ENCODE measurements at places on chromosomes 2 and 18.

DNA sequence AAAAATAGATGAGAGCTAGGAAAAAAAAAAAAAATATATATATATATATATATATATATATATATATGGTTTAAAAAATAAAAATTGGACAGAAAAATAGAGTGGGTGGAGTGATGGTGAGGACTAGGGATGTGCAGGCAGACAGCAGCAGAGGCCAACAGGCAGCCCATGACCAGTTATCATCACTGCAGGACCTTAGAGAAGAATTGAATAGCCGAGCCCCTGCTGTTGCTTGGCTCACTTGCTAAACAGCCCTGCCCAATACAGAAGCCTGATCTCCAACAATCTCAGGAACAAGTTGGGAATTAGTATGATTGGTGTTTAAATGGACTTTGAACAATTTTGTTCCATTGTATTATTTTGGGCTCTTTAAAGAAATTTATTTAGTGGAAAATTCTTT is 967.5 kb upstream of the PIK3C3 start:
- DNase-seq = no peak

DNA sequence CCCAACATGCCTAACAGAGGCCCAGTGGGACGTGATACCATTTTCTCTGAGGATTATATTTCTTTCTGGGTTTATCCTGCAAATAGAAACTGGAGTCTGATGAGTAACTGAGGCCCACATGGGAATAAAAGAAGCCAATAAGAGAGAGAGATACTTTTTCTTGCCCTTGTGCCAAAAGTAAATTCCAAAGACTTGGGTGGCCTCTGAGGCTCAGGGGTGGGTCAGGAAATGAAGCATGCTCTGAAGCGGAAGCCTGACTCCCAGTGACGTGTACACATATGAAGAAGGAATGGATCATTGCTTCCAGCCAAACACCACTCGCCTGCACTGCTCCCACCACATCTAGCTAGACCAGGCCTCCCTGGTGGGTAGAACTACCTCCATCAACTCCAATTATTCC is 273.6 kb upstream of the NCKAP5 start:
- no peak for DNase-seq

DNA sequence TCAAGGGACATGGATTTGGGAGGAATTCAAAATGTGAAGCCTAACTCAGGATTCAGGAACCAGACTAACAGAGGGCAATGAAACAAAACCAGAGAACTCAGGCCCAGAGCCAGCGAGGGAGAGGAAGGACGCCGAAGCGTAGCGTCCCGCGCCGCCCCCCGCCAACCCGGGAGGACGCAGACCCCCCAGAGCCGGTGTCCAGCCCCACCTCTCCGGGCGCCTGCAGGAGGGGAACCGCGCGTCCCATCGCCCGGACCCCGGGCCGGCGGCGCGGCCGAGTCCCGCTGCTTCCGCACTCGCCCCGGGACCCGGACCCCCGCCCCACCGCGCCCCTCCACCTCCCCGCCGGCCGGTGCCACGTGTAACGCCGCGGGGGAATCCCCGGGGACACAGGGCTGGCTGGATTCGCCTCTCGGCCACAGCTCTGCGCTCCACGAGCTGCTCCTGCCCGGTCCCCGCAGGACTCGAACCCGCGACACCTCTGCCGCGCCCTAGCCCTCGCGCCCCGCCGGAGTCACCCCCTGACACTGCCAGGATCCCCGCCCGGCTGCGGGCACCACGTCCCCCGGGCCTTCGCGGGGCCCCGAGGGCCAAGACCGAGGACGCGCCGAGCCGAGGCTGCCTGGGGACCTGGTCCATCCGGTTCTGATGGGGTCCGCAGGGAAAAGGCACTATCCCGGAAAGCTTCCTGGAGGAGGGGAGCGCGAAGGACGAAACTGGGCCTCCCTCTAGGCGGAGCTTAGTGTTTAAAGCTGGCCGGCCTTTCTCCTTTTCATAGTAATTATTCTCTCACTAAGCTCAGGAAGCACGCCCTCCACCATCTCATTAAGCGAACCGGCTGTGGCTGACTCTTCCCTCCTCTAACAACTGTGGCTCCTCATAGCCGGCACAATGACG is 40.4 kb upstream of the FAM124B start:
- DNase-seq = no peak

- no peak for DNase-seq
Observed at GRCh38 chr2:230674966-230675672, 37.5 kb upstream of the CAB39 start.

DNA sequence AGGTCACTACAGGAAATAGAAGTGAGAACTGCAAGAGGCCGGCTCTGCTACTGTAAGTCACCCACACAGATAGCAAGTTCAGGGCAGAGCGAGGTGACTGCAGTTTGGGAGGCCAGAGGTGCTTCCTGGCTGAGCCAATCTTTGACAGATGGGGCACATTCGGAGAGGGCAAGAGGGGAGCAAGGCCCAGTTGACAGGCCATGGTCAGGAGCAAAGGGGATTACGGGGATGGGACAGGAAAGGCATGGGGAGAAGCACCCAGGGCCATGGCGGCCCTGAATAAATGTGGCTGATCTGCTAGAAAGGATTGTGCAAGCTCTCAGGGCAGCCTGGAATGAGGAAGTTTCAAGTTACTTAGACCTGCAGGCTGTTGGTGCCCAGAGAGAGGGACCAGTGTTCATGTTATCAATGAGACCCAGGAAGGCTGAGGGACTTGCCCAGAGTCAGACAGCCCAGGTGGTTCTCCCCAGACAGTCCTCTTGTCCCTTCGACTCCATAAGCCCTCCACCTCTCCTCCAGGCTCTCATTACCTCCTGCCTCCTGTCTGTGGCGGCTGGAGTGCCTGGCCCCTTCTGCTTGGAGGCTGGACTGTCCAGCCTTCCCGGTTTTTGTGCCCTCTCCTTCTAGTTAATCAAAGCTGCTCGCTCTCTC is 123.3 kb downstream of the CTIF start:
- no peak for DNase-seq

GRCh38 chr2:54928719-54929118 is 121.5 kb downstream of the RTN4 start:
- DNase-seq = no peak

DNA sequence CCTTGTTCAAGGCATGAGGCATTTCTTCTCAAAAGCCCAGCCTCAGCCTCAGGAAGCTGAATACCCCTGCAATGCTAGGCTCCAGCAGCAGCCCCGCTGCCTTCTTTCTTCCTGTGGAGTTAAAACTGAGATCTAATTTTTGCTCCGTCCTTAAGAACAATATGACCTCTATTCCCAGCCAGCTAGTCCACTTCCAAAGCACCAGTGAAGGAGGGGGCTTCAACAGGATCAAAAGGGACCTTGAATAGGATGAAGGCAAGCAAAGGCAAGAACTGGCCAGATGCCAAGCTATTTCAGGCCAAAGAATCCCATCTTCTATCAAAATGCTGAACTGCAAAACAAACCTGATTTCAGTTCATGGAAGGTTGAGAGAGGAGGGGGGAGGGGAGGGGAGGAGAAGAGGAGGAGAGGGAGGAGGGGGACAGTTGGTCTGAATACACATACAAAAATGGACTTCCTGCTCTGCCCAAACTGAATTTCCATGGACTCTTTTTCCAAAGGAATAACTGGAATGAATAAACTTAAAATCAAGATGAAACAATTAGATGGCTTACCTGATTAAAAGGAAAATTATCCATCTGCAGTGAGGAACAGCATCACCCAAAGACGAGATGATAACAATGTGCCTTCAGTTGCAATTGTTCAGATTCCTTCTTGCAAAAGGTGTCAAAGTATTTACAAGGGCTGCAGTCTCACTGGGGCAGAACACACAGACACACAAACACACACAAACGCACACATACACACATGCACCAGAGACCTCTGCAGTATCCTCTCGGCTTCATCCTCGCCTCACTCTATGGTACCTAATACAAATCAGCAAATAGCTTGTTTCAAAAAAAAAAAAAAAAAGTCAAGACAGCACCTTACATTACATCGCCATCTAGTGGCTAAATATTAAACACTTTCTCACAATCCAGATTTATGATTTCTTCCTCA is at the start of gene SCN1A:
Gene SCN1A (minus strand): TSS at position 804 of the 939 bp plus-strand sequence. CDS start 54,399 bp downstream, outside the sequence.
- no peak for DNase-seq

GRCh38 chr18:70513502-70514171 is 224.8 kb downstream of the SOCS6 start:
- no peak for DNase-seq

DNA sequence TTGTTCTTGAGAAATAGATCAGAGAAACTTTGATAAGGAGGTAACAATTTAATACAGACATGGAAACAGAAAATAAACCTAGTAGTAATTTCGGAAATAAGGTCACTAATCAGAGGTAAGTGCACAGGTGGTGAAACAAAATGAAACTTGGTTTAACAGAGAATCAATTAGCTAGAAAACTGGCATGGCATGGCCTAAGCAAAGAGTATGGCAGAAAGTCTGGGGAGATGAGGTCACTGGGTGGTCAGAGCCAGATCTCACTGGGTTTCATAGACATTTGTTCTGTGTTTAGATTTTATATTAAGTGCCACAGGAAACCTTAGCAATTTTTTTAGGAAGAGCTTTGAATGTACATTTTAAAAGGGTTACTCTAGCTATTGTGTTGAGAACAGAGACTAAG is 1216.0 kb upstream of the PIK3C3 start:
- DNase-seq = no peak
